Activated naive CD8-positive, alpha-beta T cell treated with anti-CD3 and anti-CD28 coated beads, Interleukin-2, amount 10 ng/mL, durations not matched to agents 7 days and 5 days (primary cell): ENCODE measurements at places on chromosomes 6 and 20. TPM values are rescaled to one million over a fixed set of nuclear protein-coding genes. Genes with fewer than 3 reads are reported as not detected.

Gene LY6G6C
- total RNA-seq, result not detected

Gene MOCS3
- total RNA-seq, result 5.8 TPM

GRCh38 chr6:56848105-56848504 is 106.8 kb upstream of the BEND6 start:
- peaks cover 58% of the 10 kb centered on the region for H3K27me3 ChIP-seq
- H3K27ac ChIP-seq, result no peak overlapping the region
- H3K4me3 ChIP-seq, result no peak overlapping the region
- peaks cover 19% of the 10 kb centered on the region for H3K4me1 ChIP-seq

- H3K27me3 ChIP-seq, result no peaks in the 10 kb centered on the region
- DNase-seq, result no peak
- H3K4me3 ChIP-seq, result no peak overlapping the region
Measured at GRCh38 chr6:103000688-103001087, 1607.2 kb downstream of the GRIK2 start.

GRCh38 chr20:14924433-14924832 is 587.0 kb upstream of the FLRT3 start:
- no peaks in the 10 kb centered on the region for H3K36me3 ChIP-seq
- no peaks in the 10 kb centered on the region for H3K4me1 ChIP-seq
- H3K27me3 ChIP-seq, result no peaks in the 10 kb centered on the region
- no peak overlapping the region for H3K27ac ChIP-seq

DNA sequence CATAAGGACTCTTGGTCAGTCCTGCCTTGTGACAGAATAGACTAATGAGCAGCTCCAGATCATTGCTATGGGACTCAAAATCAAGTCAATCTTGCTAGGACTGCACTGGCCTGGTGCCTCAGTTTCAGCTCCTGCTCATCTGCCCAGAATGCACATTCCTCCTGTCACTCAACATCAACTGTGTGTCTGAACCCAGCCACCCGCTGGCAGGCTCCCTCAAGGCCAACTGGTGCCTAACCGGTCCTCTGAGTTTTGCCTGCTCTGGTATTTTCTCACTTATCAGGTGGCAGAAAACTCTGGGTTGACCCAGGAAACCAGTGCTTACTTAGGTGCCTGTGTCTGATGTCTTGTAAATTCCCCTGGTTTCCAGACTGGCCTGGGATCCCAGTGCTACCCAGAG is 297.7 kb downstream of the DHX35 start:
- DNase-seq, result no peak
- peaks cover 14% of the 10 kb centered on the region for H3K27me3 ChIP-seq
- H3K36me3 ChIP-seq, result no peaks in the 10 kb centered on the region
- no peaks in the 10 kb centered on the region for H3K4me1 ChIP-seq

GRCh38 chr20:5220321-5221060 is 93.7 kb downstream of the CDS2 start:
- no peak for DNase-seq
- H3K4me1 ChIP-seq, result peaks cover 3% of the 10 kb centered on the region
- H3K4me3 ChIP-seq, result no peak overlapping the region
- peaks cover 4% of the 10 kb centered on the region for H3K27me3 ChIP-seq

- H3K27me3 ChIP-seq, result peaks cover 85% of the 10 kb centered on the region
- DNase-seq, result no peak
- peak overlapping the region; percentile 32 for H3K27ac ChIP-seq
Measured at GRCh38 chr6:133889557-133890403, 867 bp downstream of the TCF21 start.

GRCh38 chr6:7424967-7425807 is 35.6 kb downstream of the RIOK1 start:
- DNase-seq, result no peak
- no peak overlapping the region for H3K27ac ChIP-seq
